Anterior cingulate cortex (tissue), 58 donors: ENCODE measurements at places on chromosomes 1 and 21.

- DNase-seq: no peak
Observed at GRCh38 chr21:15978215-15978738, 248.5 kb downstream of the USP25 start.

- no peak for DNase-seq
Observed at GRCh38 chr1:34747638-34747941, 7.3 kb upstream of the GJB5 start.

DNA sequence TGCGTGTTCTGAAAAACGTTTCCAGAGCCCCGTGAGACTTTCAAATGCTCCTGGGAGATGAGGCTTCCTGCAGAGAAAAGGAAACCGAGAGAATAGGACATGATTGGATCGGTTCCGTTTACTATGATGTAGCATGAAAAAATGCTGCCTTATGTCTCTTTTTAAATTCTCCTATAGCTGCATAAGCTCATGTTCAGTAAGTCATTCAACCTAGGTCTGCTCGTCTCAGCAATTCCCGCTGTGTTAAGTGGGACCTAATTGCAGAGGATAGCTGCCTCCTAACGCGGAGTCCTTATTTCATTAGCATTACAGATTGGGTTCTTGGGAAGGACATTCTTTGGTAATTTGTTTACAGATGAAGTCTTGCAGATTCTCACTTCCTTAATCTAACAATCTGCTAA lies 165.3 kb downstream of the GALNT2 start:
- no peak for DNase-seq

GRCh38 chr21:45511007-45511406 lies 31.2 kb downstream of the SLC19A1 start:
- no peak for DNase-seq

DNA sequence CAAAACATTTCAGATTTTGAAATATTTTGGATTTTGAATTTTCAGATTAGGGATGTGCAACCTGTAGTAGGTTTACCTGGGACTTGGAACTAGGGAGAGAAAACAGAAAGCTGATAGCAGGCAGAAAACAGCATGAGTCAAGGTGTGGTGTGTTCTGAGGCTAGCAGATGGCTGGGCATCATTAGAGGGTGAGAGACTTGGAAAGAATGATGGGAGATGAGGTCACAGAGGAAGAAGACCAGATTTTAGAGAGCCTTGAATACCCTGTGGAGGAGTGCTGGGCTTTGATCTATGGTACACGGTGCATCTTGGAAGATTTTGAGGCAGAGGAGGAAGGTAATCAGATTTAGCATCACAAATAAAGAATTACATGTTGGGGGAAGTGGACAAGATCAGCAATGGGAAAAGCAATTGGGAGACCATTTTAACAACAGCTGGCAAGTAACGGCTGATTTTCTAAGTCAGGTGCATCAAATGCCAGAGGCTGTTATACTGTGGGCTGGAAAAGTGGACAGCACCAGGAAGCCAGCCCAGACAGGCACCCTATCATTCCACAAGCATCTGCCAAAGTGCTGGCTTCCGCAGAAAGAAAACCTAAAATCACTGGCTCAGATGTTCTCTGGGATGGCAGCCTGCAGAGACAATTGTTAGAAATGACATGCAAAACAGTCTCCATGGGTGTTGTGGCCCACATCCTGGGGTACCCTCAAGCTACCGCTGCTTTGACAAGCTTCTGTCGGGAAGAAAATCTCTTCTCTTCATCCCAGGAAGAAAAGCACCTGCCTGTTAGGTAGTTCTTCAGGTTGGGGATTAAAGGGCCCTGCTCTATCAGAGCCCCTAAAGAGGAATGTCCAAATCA lies 30.9 kb upstream of the CAMK1G start:
- no peak for DNase-seq

- DNase-seq: no peak
Observed at GRCh38 chr1:17248781-17249180, at the start of gene PADI3. TSS of gene PADI3 (plus strand) at chr1:17249098. CDS start at chr1:17249138, 40 bp downstream.

DNA sequence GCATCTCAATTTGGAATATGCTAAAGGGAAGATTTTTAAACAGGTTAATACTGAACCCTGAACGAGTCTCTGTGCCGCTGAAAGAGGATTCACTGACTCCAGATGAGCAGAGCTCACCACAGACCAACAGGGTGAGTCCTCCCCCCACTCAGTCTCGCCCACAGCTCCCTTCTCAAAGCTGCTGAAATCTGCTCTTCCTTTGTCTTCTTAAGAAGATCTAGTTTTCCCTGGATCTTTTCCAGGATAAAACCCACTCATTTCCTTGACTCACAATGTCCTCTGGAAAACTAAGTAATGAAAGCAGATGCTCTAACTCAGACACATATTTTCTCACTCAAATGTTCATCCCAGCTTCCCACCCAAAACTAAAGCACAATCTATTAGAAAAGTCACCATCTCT lies 447.0 kb upstream of the PKN2 start:
- DNase-seq: no peak

DNA sequence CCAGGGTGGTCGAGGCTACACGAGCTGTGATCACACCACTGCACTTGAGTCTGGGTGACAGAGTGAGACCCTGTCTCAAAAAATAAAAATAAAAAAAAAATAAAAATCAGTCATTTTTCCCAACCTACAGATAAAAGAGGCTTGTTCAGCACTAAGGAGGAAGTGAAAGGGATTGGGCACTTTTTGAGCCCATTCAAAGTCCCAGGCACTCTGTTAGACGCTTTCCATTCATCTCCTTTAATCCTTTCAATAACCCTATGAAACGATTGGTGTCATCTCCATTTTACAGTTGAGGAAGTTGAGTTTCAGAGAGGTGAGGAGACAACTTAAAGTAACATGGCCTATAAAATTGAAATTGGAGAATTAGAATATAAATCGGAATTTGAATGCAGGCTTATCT lies 10.4 kb upstream of the AGO4 start:
- DNase-seq: no peak

DNA sequence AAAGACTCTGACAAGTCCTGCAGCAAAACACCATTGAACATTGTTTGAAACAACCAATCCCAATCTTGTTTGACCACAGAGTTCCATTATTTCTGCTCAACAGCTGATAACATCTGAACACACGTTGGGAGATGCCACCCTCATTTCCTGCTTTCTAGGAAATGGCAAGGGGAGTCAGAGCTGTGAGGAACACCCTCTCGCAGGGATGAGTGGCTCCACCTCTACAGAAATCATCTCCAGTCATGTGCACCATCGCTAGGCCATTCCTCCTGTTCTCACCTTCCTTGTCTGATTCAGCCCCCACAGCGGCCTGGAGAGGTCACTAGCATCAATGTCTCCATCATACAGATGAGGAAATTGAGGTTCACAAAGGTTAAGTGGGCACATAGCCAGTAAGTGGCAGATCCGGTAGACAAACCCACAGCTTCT lies 22.4 kb upstream of the RUNX3 start:
- no peak for DNase-seq

GRCh38 chr1:244370060-244370637 lies 81.6 kb downstream of the ADSS2 start:
- DNase-seq: no peak

- no peak for DNase-seq
Observed at GRCh38 chr1:74083128-74083527, 114.8 kb downstream of the LRRIQ3 start.
